ENCODE measurements at places on chromosomes 12 and 14.

- no peak for DNase-seq
These were observed 64.8 kb upstream of the PLEKHA5 start for GRCh38 chr12:19064713-19065112.

GRCh38 chr12:56634242-56634836 lies 4.2 kb upstream of the BAZ2A start:
- no peak for DNase-seq

DNA sequence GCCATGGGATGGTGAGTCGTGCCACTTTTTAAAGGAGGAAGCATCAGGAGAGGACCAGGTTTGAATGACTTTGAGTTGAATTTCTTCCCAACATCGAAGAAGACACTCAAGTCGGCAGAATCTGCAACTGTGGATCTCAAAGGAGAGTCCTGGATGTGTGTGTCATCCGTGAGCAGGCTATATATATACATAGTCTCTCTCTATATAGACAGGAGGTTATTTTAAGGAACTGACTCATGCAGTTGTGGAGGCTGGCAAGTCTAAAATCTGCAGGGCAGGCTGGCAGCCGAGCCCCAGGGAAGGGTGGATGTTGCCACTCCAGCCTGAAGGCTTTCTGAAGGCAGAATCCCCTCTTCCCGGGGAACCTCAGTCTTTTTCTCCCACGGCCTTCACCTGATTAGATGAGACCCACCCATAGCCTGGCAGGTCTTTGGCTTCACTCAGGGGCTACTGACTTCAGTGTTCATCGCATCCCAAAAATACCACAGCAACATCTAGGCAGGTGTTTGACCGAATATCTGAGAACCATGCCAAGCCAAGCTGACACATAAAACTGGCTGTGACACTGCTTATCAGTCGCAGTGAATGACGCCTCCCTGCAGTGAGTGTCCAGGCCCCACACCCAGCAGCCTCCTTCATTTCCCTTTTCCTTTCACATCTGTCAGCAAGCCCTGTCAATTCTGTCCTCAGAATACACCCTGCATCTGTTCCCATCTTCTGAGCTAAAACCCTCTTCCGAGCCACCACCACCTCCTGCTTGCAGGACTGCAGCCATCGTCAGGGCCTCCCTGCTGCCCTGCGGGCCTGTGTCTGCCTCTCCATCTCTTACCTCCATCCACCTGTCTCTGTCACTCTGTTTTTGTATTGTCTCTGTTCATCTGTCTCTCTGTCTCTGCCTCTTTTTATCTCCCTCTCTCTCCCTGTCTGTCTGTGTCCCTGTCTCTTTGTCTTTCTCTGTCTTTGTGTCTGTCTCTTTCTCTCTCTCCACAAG lies 54.0 kb downstream of the ZNF664 start:
- no peak for DNase-seq

GRCh38 chr12:39588348-39588747 lies 31.3 kb downstream of the ABCD2 start:
- DNase-seq = no peak

DNA sequence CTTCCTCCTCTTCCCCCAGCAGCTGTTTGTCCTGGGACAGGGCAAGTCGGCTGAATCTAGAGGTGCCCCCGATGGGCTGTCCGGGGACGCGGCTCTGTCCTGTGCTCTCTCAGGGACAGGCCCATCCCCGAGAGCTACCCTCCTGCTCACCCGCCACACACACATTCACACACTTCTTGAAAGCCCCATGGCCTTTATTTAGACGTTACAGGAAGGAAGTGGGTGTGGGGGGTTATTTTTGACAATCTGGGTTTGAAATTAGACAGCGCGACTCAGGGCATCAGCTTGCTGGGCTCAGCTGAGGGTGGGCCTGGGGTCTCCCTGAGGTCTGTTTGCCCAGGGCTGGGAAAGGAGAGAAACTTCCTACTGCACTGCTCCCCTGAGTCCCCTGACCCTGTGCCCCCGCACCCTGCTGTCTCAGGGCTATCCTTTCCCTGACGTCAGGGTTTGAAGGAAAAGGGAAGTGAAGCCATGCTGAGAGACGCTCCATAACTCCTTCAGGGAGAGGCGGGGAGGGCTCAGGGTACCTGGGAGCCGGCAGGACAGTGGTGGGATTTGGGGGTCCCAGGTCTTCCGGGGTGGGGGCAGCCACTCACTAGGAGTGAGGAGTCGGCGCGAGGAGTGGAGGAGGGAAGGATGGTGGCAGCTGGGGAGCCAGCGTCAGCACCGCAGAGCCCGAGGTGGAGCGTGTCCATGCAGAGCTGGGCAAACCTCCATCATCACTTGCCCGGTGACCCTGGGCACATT lies 8.1 kb downstream of the PTPN6 start:
- no peak for DNase-seq

DNA sequence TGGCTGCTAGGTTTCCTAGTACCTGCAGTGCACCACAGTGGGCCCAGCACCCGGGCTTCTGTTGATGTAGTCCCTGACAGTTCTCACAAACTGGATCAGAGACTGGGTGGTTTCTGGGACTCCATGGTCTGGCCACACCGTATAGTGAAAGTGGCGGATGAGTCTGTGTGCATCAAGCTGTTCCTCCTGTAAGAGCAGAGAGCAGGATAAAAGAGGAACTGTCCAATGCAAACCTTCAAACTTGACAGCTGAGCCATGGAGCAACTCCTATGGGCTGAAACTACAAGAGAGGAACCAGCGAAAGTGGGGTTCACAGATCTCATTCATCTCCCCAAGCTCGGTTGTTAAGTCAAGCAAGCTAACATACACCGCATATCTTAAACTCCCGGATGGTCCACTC lies 102.8 kb downstream of the PTPRB start:
- no peak for DNase-seq

- no peak for DNase-seq
These were observed 42.1 kb downstream of the CCDC91 start for GRCh38 chr12:28232211-28232928.

DNA sequence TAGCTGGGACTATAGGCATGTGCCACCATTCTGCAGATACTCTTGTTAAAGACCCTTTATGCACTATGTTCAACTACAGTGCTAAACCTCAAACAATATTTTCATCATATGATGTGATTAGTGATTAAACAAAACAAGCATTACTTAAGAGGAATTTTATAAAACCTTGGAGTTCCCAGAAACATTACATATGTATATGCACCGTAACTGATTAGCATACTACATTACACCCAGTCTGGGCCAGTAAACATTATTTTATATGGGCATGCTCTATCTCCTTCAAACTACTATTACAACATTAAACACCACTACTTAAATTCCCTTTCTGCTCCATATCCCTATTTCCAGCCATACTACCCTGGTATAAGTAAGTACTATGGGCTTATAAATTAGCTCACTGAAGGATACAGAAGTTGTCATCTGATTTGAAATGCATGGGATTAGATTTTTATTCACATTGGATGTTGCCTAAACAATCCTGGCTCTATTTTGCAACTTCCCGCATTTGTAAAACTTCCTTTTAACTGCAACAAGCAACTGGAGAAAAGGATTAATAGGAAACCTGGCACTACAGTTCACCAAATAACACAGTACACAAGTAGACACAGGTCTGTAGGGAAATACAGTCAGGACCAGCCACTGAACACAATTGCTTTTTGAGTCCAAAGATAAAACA lies 205.8 kb downstream of the MED13L start:
- no peak for DNase-seq

DNA sequence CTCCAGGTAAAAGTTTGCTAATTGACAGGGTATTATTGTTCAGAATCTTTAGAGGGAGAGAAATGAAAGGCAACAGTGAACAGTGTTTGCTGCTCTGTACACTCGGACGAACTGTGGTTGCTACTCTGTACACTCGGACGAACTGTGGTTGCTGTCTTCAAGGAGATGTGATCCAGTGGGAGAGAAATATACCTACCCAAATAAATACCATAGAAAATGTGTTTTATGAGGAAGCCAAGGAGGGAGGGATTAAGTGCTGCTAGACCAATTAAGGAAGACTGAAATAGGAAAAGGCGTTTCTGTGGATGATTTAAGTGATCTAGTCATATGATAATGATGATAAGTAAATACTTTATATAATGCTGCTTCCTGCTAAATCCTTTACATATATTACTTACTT lies 2.7 kb downstream of the STK38L start:
- DNase-seq = no peak

DNA sequence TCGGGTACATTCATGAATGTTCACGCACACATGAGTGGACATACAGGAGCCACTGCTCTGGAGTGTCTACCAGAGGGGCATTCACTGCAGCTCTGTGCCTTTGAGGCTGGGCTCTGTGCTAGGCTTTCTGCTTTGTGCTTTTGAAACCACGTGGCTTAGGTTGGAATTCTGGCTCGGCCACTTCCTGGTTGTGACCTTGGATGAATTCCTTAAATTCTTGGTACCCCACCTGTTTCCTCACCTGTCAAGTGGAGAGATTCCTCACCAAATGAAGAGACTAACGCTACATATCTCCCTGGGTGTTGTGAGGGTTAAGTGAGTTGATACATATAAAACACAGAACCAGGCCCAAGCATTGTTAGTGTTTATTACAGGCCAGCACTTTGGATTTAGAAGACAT lies 842.8 kb downstream of the VRK1 start:
- no peak for DNase-seq

DNA sequence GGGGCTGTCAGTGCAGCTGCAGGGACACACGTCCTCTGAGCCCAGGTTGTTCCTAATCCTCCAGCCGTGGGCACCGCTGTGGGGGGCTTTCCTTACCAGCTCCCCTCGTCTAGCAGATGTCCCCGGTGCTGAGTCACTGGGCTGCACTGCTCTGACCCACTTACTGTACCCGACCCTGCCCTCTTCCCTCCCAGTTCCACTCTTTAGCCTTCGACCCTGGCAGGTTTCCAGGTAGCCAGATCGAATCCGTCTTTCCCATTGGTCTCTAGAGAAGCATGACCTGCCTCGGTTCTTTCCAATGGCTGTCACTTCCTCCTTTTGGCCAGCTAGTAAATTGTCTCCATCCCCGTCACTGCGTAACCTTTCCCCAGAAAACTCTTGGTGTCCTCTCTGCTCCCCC lies 48.4 kb downstream of the ELK3 start:
- no peak for DNase-seq

DNA sequence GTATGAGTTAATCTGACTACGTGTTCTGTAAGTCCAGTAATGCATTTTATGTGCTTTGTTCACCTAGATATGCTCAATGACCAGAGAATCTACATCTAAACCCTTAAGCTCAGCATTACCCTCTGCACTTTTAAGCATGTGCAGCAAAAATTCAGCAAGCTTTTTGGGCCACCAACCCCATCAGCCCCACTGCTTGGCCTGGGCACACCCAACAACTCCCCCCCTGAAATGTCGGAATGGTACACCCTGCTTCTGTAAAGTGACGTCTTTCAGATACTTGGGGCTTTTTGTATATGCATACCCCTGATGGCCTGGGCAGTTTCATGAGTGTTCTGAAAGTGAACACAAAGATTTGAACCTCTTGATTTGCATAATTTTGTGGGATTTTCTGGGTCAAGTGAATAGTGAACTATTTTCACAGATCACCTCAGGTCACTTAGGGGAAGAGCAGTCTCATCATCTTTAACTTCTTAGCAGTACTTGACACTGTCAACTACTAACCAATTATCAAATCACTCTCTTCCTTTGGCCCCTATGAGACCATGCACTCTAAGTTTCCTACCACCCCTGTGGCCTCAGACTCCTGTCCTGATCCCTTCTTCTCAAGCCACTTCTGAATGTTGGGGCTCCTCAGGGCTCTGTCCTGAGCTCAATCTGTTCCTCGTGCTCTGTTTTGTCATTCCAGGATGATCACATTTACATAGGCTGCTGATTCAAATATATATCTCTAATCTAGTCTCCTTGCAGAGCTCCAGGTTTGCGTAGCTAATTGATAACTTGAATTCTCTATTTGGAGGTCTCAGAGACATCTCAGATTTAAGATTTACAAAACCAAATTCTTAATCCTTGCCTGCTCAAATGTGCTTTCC lies 36.3 kb upstream of the PPM1A start:
- DNase-seq = no peak

DNA sequence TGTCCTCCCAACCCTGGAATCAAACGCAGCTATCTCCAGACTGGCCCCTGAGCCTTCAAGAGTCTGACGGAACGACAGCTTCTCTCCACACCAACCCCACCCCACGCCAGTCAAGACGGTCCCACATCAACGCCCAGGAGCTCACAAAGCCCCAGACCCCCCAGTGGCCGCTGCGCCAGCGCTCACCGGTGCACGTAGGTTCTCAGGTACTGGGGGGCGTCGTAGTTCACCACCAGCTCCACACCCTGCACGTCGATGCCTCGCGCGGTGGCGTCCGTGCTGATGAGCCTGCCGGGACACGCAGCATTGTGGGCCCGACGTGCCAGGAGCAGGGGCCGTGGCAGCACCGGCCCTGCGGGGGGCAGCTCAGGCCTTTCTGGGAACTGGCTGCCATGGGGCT lies 4.2 kb downstream of the DDX51 start:
- DNase-seq = no peak

GRCh38 chr12:75308279-75308678 lies 21.8 kb downstream of the CAPS2 start:
- DNase-seq = no peak

- DNase-seq = no peak
These were observed 5.9 kb downstream of the VTI1B start for GRCh38 chr14:67668559-67668958.

GRCh38 chr12:113248842-113249435 lies 27.7 kb downstream of the TPCN1 start:
- no peak for DNase-seq

DNA sequence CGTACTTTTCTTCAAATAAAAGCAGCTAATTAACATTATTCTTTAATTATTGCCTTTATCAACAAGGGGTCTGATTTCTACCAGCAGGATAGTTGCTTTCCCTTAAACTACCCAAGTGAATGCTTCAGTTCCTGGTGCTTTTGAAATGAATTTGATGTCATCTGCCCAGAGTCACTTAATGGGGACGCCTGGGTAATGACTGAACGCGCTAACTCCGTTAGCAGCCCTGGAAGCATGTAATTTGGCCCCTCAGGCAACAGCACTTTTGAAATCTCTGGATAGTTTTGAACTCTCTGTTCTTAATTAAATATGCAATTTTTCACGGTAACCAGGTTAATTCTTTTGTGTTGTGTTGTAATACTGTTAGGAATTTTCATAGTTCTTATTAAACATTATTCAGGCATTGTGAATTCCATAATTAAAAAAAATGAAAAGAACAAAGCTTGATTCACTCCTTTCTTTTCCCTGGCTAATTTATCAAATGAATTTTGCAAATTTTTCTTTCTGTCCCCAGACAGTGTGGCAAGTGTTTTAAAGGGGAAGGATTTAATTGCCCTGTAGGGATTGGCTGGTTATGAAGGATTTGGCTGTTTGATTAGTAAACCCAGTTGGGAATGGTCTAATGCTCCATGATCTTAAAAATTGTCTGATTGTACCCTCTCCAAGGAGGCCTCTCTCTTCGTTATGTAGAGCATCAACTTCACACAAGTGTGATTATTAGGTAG lies 137.5 kb upstream of the MYL2 start:
- no peak for DNase-seq
